ENCODE measurements at places on chromosomes 3 and 15.

GRCh38 chr3:161239700-161240099, 18.6 kb downstream of the NMD3 start:
- DNase-seq, result no peak

GRCh38 chr3:197257711-197258110, 40.7 kb downstream of the DLG1 start:
- DNase-seq, result no peak

GRCh38 chr3:53140847-53141845, 10.9 kb upstream of the RFT1 start:
- no peak for DNase-seq

DNA sequence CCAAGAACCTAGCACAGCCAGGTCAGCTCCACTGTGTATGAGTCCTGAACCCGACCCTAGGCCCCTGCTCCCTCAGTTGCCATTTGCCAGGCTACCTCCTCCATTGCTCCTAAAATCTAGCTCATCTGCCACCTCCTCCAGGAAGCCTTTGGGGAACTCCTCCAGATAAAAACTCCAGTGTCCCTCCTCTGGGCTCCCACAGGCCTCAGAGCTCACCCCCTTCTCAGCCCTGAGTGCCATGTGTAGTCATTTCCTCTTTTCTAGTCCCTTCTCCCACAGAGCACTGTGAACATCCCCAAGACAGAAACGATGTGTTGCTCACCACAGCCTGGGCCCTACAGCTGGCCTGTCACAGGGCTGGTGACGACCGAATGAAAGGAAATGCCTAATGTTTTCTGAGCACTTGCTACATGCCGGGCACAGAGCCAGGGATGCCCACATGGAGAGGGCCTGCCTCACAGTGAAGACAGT, 61.0 kb downstream of the IQSEC1 start:
- DNase-seq, result peak; percentile 57

DNA sequence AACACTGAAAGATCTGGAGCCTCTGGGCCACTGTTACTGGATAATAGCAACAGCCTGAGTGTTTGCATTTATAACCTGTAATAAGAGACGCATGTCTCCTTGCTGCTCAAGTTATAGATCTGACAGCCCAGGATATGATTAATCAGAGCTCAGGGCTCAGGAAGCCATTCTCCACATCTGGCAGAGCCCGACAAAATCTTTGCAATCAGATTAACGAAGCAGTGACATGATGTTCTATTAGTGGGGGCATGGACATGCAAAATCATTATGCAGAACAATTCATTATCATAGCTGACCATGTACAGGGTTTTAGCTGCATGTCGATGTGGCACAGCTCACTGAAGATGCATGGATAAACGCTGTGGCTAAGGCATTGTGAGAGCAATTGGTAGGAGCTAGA, 730.3 kb downstream of the ZNF385D start:
- DNase-seq, result no peak

DNA sequence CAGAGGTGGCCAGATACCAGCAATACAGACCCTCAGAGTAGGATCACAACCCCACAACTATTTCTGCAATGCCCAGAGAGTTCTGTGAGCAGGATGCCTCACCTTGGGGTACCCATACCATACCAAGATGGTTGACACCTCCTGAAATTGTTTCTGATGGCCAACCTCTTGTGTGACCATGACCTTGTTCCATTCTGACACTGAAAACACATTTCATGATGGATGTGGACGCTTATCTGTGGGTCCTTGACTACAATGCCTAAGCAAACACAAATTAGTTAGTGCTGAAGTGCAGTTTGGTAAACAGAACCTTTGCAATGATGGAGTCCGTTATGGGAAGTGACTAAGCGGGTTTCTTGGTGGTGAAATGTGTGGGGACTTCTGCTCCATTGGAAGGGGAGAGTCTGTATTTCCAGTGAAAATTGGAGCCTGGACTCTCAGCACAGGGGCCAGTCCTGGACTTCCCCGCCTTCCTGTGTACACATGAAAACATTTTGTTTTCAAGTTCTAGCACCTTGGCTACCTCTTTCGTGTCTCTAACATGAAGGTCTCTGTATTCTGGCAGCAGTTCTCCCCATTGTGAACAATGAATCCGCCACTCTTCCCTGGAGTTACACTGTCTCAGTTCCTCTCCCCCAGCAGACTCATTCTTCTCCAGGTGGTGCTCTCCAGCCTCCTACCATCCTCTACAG, 106.2 kb downstream of the XXYLT1 start:
- DNase-seq, result no peak

GRCh38 chr15:81293728-81294515, 30.0 kb downstream of the STARD5 start:
- DNase-seq, result peak; percentile 71

DNA sequence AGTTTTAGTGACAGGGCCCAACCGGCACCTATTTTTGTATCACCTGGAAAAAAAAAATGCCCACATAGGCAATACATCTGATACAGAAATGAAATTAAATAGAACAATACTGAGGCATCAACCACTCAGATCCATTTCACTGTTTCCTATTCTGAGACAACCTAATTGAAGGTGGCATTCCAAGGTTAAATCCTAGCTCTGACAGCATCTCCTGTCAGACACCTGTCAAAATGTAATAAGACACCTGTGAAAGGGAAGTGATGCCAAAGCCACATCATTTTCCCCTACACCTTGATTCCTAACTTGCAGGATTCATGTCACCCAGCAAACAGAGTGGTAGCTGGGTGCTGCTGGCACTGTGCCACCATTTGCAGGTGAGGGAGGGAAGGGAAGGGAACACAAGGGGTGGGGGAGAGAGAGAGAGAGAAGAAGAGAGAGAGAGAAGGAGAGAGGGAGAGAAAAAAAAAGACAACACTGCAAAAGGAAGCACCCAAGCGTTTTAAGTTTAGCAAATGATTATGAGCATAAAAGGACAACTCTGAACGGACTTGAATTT, 1044.6 kb upstream of the CFAP20DC start:
- no peak for DNase-seq

DNA sequence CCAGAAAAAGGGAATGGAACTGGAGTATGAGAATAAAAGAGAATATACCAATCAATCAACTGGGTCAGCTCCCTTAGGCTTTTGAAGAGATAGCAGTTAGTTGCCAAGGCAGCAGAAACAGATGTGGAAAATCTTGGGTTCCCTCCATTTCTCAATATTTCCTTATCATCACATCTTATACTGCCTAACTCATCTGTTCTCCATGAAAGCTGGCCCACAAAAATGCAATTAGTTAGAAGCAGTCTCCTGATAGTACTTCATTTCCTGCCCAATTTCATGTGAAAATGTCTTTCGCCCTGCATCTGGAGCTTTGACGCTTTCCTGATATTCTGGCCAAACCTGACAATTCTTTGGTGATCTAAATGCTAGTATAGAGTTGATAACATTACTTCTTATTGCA, 30.1 kb upstream of the SPTSSB start:
- DNase-seq, result no peak

- no peak for DNase-seq
These were observed 143.5 kb upstream of the CNTN4 start for GRCh38 chr3:1955170-1955569.
